Fibroblast of lung (primary cell): ENCODE measurements at places on chromosomes 12 and 14. TPM values are rescaled to one million over a fixed set of nuclear protein-coding genes. Genes with fewer than 3 reads are reported as not detected.

Gene KLRC2
- total RNA-seq, result not detected in 2 replicates

Gene TCL1A
- not detected in 2 replicates for total RNA-seq

Gene TTC9
- 1.3 and 4.3 TPM in 2 replicates for total RNA-seq

Gene OVCH1
- total RNA-seq, result 0.51 and 1.2 TPM in 2 replicates

Gene BDKRB1
- 16.7 and 22.5 TPM in 2 replicates for total RNA-seq

Gene PLXNC1
- total RNA-seq, result 49.6 and 86.9 TPM in 2 replicates

GRCh38 chr12:51985154-51985835 is 21.5 kb upstream of the TAMALIN start:
- no peak for DNase-seq

DNA sequence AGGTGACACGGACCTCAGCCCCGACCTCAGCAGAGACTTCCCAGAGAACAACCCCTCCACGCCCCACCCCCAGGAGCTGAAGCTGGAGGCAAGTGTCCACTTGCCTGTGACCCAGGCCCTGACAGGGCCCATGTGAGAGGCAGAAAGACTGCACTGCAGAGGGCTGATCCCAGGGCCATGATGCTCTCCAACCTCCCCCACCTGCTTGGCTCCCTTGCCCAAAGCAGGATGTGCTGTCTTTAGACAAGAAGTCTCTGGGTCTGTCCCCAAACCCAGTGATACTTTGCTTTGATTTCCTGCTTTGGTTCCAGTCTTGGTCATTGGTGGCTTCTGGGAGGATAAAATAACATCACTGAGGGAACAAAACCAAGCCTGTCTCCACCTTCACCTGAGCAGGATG is 59.4 kb downstream of the BCL11B start:
- DNase-seq, result no peak

GRCh38 chr12:69097619-69098368 is 141.6 kb upstream of the CPSF6 start:
- DNase-seq, result no peak

DNA sequence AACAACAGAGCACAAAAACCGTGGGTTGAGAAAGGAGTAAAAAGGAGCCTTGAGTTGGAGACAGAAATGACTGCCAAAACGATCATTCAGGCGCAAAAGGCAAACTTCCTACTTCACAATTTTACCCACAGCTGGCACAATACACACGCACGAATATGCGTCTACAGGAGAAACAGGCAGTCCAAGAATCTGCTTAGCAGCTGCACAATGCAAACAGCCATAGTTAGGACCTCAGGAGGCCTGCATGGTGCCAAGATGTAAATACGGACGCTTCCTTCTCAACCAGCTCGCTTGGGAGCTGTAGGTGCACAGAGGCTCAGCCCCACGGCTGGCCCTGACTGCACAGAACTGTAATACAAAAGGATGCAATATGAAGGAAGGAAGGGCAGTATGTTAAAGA is 250.1 kb upstream of the CAND1 start:
- peak; percentile 59 for DNase-seq

DNA sequence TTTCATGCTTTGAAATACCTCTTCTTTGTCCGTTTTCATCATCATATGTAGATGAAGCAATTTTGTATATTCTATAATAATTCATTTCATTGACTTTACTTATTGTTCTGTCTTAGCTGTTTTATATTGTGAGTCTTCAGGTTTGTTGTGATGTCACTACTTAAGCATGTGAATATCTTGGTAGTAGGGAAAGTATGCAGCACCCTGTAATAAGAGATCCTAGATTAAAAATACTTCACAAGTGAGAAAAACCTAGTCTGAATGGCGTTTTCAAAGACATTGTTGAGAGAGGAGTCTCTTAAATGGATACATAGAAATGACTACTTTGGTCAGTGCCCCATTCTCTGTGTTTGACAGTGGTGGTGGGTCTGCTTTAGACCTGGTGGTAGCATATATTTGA is 61.4 kb downstream of the SLC16A7 start:
- peak; percentile 8 for DNase-seq

DNA sequence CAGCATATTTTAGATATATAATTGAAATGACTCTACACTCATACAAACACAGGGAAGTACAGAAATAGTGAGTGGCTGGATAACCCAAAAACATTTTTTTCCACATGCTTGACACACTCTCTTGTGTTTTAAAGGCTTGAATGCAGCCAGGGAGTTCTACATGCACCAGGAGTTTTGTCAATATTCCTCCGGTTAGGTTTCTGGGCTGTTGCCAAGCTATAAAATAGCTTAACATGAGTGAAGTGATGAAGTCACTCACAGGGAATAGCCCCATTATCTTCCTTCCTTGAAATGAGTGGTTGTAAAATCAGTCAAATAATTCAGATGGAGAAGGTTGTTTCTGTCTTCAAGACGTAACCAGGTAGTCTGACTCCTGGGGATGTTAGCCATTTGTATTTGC is 582.7 kb downstream of the SLC6A15 start:
- no peak for DNase-seq

DNA sequence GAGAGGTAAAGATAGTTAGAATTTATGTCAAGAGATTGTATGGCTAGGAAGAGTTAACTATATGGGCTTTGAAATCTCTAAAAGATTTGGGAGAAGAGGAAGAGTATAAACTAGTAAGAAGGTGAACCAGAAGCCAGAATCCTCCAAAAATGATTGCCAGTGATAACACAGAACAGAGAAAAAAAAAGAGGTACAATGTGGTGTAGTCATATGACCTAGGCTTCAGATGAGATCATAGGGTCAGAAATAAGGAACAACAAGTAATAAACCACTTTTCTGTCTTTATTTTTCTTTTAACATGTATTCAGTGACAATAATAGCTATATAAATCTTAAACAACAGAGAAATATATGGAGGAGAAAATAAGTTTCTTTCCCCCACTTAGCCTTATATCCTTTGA is 2.0 kb upstream of the NECAP1 start:
- DNase-seq, result no peak

- DNase-seq, result no peak
Observed at GRCh38 chr14:80152166-80152565, 59.1 kb downstream of the DIO2 start.

GRCh38 chr12:93223440-93224426 is 154.0 kb upstream of the NUDT4 start:
- DNase-seq, result no peak
